AG04449 (cell line): ENCODE measurements at places on chromosomes 3 and 15.

- DNase-seq, result peak; percentile 88
Observed at GRCh38 chr3:134333522-134334181, 40.6 kb downstream of the AMOTL2 start.

- DNase-seq, result no peak
Observed at GRCh38 chr3:40803311-40803710, 278.6 kb downstream of the ZNF621 start.

- no peak for DNase-seq
Observed at GRCh38 chr3:107938143-107938542, 152.7 kb downstream of the CD47 start.

- DNase-seq, result no peak
Observed at GRCh38 chr3:31505371-31506048, 27.2 kb upstream of the STT3B start.

GRCh38 chr3:31029706-31030105 is 135.2 kb upstream of the GADL1 start:
- DNase-seq, result no peak

DNA sequence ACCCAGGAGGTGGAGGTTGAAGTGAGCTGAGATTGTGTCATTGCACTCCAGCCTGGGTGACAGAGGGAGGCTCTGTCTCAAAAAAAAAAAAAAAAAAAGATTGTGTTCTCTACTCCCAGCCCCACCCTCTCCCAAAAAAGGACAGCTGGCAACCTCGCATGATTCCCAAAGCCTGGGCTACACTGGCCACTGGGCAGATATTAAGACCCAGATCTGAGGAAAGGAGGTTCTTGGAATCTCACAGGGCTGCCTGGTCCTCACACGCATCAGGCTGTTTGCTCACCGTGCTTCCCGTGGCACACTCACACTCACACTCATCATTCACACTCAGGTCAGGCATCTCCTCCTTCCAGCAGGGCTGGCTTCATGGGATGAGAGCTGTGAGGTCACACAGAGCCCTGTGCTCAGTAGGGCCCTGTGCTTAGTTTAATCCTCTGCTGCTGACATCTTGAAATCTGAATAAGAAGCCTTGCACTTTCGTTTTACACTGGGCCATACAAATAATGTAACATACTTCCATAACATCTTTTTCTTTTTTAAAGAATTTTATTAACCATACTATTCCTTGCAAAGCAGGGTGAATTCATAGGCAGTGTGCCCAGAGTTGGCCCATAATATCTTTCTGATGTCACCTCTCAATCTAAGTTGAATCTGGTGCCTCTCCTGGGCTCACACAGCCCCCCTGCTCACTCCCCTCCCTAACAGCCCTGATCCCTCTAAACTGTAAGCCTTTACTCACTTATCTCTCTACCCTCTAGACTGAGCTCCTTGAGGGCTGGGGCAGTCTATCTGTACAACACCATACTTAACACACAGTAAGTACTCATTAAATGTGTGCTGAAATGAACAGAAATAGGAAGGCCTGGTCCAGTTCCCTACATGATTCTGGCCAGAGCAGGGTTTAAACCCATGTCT is 50.2 kb upstream of the C15orf39 start:
- no peak for DNase-seq

DNA sequence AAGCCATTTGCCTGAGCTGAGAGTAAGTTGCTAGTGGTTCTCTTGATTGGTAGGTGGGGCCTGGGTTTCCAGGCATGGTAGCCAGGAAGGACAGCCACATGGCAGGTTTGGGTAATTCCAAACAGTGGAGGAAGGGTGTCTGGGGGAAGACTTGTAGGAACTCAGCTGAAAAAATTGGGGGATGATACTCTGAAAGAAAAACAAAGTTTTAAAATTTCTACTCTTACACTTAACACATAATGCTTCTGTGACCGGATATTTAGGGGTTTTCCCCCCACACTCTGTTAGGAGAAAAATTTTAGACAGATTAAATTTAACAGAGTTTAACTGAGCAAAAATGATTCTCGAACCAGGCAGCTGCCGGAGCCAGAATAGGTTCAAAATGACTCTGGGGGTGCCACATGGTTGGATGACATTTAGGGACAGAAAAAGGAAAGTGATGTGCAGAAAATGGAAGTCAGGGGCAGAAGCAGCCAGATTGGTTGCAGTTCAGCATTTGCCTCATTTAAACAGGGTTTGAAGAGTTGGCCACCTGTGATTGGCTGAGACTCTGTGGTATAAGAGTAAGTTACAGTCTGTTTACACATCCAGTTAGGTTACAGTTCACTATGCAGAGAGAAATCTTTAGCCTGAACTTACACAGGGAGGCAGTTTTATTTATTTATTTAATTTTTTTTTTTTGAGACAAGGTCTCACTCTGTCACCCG is 8.1 kb downstream of the B2M start:
- DNase-seq, result no peak

GRCh38 chr3:175270198-175270837 is 411.2 kb downstream of the NAALADL2 start:
- no peak for DNase-seq

DNA sequence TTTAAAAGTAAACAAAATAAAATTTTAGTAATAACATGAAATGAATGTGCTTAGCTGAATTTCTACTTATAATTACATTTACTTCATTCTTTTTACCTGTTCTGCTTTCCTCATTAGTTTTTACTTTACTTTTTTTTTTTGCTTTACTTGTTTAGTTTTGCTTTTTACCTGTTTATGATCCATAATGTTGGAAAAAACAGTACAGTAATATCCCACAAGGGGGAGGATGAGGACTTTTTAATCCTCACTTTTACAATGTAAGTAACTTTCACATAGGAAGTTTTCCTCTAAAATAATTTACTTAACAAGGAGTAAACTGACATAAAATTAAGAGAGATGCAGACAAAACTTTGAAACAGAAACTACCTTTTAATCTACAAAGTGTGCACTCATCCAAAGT is 268.7 kb downstream of the TBC1D5 start:
- DNase-seq, result no peak

- DNase-seq, result no peak
Observed at GRCh38 chr3:38126121-38126892, 10.6 kb downstream of the ACAA1 start.

- no peak for DNase-seq
Observed at GRCh38 chr3:37885814-37886213, 24.1 kb downstream of the CTDSPL start.

DNA sequence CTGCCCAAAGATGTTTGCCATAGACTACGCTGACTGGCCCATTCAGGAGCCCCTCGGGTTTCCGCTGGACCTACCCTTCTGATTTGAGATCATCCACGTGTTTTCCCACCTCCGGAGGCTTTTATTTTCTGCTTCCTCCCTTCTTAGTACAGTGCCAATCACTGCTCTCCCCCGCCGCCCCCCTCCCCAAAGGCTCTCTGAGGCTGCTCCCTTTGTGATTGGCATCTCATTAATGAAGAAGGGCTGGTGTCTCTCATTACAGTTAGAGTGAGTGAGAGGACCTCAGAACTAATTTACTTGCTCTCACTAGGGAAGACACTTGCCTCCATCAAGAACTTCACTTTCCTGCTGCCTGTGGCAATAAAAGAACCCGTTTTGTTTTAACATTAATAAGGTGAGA is 284.7 kb upstream of the ICE2 start:
- no peak for DNase-seq

DNA sequence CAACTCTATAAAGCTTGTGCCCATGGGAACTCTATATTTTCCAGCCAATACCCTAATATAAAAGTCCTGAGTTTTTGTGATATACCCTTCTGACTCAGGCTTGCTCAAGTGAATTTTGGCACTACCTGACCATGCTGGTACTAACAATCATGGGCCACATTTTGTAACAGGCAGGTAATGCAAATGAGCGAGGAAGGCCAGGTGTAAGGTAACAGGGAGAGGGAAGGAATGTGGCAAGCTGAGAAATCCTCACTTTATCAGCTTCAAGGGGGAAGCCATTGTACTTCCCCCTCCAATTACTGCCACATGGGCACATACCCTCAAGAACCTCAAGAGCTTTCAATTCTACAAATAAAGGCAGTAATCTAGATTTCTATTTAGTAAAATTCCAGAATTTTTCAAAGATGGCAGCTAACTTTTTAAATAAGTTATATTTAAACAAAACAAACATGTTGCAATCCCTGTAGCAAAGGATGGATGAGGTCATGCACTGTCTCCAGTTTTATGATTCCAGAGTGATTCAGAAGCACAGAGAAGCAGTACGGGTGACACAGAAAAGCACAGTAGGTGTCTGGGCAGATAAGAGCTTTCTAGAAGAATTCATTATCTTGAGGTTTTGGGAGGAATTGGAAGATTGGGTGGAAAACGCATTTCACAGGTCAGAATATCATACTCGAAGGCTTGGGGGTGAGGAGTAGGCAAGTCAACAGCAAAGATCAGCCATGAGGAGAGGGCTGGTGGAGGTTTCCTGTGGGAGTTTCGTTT is 87.6 kb downstream of the FOXP1 start:
- DNase-seq, result peak; percentile 82

- DNase-seq, result no peak
Observed at GRCh38 chr3:195020921-195021320, 250.0 kb downstream of the XXYLT1 start.

GRCh38 chr3:61663356-61664104 is 102.2 kb downstream of the PTPRG start:
- DNase-seq, result no peak
